Activated T-helper 1 cell treated with anti-CD3 and anti-CD28 coated beads, Interleukin-12 subunit alpha, Interleukin-12 subunit beta, Interleukin-2, Interleukin-4 antibody, amounts not matched to agents 30 ng/mL and 10 ng/mL and 1 ng/mL, durations not matched to agents 14 hours and 24 hours and 36 hours (primary cell): ENCODE measurements at places on chromosomes 6 and 20. TPM values are rescaled to one million over a fixed set of nuclear protein-coding genes. Genes with fewer than 3 reads are reported as not detected.

- peaks cover 2% of the 10 kb centered on the region for H3K27me3 ChIP-seq
- no peak overlapping the region for H3K27ac ChIP-seq
- no peaks in the 10 kb centered on the region for H3K36me3 ChIP-seq
- DNase-seq = no peak
Observed at GRCh38 chr6:5781019-5781418, 225.7 kb downstream of the NRN1 start.

DNA sequence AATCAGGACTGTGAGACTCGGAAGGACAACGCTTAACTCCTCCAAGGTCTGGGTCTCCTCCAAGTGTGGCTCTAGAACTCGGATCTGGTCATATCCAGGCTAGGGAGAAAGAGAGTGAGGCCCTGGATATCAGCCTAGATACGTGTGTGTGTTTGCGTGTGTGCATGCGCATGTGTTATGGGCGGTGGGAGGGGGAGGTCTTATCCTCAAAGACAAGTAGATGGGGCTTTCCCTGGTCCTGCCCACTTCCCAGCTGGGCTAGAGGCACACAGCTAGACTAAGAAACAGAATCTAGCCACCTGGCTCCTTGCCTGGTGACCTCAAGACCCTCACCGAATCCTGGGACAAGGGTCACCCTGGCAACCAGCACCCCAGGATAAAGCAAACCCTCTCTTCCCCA, 13.2 kb downstream of the CPNE5 start:
- no peak for DNase-seq
- H3K27ac ChIP-seq = no peak overlapping the region
- H3K27me3 ChIP-seq = peaks cover 8% of the 10 kb centered on the region
- no peaks in the 10 kb centered on the region for H3K36me3 ChIP-seq
- no peak overlapping the region for H3K4me3 ChIP-seq

RNGTT gene
- total RNA-seq = 21.6 and 25.3 TPM in 2 replicates

NHLRC1 gene
- total RNA-seq = 0.23 and 0.24 TPM in 2 replicates

GRCh38 chr6:55568808-55569439, 10.1 kb downstream of the HMGCLL1 start:
- no peak for DNase-seq
- no peaks in the 10 kb centered on the region for H3K36me3 ChIP-seq
- no peak overlapping the region for H3K27ac ChIP-seq
- H3K27me3 ChIP-seq = no peaks in the 10 kb centered on the region

DNA sequence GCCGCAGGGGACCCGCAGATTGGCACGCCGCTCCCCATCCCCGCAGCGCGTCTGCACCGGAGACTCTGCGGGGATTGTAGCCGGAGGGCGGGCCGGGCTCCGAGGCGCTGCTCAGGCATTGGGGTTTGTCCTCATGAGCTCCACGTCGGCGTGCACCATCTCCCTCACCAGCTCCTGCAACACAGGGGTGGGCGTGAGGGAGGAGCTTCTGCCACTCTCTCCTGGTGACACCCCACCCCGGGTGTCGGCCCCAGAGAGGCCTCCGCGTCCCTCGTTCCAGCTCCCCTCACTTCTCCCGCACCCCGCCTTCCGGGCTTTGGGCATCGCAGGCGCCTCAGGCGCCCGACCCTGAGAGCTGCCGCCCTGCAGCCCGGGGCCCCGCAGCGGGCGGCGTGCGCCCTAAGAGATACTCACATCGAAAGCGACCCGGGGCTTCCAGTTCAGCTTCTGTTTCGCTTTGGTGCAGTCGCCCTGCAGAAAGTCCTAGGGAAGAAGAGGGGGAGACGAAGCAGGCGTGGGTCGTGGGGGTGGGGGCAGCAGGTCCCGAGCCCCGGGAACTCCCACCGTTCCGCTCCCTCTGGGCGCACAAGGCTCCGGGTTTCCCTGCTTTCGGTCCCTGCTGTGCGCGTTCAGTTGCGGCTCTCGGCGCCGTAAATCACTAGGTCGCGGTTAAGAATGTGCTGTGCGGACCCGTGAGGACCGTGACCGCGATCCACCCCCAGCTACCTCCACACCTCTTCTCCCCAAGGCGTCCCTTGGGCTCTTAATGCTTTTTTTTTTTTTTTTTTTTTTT, 14.5 kb downstream of the FOXC1 start:
- H3K4me3 ChIP-seq = peak overlapping the region; percentile 19
- DNase-seq = no peak
- H3K27ac ChIP-seq = no peak overlapping the region
- peaks cover 9% of the 10 kb centered on the region for H3K4me1 ChIP-seq
- peaks cover 4% of the 10 kb centered on the region for H3K36me3 ChIP-seq

FAM83C gene
- total RNA-seq = not detected in 2 replicates

TULP1 gene
- total RNA-seq = not detected in 2 replicates

GRCh38 chr20:36285746-36286447, 20.2 kb upstream of the DLGAP4 start:
- H3K36me3 ChIP-seq = no peaks in the 10 kb centered on the region
- H3K4me3 ChIP-seq = no peak overlapping the region
- H3K27ac ChIP-seq = no peak overlapping the region
- H3K27me3 ChIP-seq = peaks cover 14% of the 10 kb centered on the region
- no peaks in the 10 kb centered on the region for H3K4me1 ChIP-seq
- no peak for DNase-seq
